ENCODE measurements at places on chromosomes 5 and 9.
A peak's percentile ranks its signal among the peaks of the same experiment; 100 is the strongest.

- no peak for DNase-seq
Observed at GRCh38 chr5:76384705-76385104, 18.4 kb upstream of the IQGAP2 start.

GRCh38 chr9:34636791-34637355 lies 714 bp downstream of the SIGMAR1 start:
- peak; percentile 25 for DNase-seq

GRCh38 chr5:10157085-10157669 lies 92.5 kb downstream of the ATPSCKMT start:
- no peak for DNase-seq

DNA sequence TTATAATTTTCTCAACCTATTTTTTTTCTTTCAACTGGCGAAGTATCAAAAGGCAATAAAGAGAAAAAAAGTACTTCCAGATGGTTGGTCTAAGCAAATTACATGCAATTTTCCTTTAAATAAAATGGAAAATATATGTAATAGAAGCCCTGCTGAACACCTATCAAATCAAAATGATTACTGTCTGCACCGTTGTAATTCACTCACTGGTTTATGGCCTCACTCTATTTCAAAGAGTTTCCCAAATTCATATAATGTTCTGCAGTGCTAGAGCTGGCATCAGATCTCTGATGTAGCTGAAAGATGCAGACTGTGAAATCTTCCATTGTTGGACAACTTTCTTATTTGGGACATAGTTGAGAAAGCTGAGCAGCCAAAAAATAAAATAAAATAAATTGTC lies 130.3 kb downstream of the SEMA5A start:
- DNase-seq, result no peak

GRCh38 chr5:128512894-128513293 lies 25.2 kb downstream of the FBN2 start:
- DNase-seq, result no peak

- no peak for DNase-seq
Observed at GRCh38 chr5:33934176-33934575, 2.0 kb upstream of the RXFP3 start.

DNA sequence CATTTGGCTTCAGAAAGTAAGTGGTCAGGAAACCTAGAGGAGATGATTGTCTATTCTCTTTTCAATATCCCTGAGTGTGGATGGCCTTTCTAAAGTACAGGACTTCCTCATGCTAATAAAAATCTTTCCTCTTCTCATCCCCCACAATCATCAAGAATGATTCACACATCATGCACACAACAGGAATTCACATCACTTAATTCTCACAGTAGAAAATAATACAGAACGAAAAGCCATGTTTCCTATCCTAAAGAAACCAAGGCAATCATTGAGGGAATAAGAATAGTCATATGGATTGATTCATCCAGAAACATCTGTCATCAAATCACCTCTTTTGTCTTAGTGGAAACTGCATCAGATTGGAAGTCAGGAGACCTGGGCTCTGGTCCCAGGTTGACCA lies 203.1 kb upstream of the PIK3R1 start:
- DNase-seq, result no peak

DNA sequence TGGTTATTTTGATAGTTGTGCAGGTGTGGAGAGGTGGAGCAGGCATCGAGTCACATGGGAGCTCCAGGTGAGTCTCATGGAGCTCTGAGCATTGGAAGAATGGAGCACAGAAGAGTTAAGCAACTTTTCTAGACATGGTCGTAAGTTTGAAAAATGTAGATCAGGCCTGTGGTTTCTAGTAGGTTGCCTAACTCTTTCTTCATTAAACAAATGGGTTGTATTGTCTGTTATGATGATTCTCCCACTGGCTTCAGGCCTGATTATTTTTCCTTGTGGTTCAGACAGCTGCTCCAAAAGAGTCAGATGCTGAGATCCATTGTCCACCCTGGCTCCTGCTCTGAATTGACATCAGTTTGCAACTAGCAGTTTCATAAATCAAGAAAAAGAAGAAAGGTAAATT lies 80.3 kb upstream of the RPS23 start:
- no peak for DNase-seq

DNA sequence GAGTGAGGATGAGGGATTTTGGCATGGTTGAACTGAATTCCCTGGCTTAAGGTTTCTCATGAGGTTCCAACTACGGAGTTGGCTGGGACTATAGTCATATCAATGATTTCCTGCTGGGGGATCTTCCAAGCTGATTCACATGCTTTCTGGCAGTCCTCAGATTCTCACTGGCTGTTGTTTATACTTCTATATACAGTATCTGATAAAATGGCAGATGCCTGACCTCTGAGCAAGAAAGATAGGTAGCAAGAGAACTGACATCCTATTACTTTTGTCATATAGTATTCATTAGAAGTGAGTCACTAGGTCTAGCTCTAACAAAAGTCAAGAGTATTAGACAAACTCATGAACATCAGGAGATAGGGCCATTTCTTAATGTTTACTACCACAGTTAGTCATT lies 440.9 kb upstream of the EDIL3 start:
- no peak for DNase-seq

DNA sequence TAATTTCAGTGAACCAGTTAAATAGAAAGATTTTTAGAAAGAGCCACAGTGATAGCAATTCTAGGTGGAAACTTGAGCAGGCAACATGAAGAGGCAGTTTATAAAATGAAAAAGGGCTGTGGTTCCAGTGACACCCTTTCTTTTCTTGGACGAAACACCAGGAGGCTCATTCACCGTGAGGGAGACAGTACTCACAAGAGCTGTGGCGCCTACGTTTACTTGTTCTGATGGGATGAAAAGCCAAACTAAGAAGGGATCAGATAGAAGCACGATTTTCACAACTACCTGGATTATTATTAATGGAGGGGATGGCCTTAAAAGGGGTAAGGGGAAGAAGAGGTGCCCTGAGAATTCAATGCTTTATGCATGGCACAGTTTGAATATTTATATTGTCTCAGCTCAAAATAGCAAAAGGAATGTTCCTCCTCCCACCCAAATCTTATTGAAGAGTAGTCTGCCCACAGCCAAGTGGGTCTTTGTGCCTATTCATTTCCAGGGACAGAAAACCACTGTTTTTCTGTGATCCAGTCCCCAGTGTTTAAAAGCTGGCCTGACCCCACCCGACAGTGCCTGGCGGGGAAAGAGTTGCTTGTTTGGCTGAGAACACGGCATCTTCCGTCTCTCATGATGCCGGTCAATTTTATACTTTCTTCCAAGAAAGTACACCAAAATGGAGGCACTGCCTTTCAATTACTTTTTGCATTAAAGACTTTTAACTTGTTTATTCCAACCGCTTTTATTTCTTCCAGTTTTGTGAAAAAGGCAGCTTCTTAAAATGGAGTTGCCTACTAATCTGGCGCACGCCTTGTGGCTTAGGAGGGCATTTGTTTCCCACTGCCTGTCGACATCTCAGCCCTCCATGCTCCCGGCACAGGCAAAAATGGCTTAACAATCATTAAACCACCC lies 51.9 kb downstream of the HABP4 start:
- DNase-seq, result no peak

DNA sequence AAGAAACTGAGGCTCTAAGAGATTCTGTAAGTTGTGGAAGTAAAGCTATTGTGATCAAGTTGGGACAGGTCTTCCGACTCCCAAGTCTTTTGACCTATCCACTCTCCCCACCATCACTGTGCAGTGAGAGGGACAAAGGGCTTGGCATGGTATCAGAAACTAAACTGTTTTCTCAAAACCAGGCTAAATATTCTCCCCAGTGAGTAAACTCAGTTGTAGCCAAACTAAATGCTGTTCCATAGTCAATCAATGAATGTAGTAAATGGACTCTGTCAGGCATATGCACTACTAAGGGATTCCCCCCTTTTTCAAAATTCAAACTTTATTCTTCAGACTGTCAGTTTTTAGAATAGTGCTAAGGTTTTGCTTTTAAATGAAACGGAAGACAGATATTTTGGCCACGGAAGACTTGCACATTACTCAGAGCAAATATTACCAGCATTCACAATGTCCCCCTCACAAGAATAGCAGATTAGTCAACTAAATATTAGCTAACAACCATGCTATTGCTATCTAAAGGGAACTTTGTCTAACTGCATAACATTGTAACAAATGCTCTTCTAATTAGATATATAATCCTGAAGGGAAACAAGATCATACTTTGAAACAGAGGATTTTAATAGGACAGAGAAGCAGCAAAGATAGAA lies 7.1 kb downstream of the PRKAA1 start:
- DNase-seq, result no peak

DNA sequence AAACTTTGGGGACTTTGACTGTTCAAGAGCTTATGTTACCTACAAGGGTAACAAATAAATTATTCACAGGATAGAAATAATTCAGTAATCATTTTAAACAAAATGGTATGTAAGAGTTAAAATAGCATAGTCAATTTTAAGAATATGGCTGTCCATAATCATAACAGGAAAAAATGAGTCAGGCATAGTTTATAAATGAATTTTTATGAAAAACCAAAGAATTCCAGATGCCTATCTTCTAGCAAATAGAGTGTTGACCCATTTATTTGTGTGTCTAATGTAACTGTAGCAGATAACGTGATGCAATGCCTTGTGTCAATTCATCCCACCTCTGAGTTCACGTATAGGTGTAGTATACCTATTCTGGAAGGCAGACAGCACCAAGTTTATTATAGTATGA lies 169.7 kb upstream of the CDH9 start:
- no peak for DNase-seq

DNA sequence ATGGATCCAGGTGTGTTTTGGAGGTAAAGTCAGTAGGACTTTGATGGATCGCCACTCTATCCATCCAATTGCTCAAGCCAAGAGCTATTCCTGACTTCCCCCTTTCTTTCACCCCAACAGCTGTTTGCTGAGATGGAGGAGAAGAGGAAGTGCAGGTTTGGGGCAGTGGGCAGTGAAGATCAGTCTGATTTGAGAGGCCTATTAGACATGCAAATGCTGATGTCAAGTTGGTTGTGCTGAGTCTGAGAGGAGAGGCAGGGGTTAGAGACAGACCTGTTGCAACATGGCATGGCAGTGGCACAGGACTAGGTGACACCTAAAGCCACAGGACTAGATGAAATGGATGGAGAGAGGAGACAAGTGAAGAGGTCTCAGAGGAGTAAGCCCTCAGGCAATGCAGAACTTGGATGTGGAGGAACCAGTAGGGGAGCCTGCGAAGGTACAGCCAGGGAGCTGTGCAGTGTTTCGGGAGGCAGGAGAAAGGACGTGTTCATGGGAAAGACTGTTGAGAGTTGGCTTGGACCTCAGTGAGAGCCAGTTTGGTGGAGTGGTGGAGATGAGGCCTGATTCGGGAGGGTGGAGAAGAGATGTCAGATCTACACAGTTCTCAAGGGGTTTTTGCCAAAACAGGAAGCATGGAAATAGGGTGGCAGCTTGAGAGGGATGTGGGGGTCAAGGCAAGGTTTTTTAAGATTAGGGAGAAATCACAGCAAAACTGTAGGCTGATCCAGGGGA lies 175.0 kb downstream of the MACROH2A1 start:
- DNase-seq, result no peak

DNA sequence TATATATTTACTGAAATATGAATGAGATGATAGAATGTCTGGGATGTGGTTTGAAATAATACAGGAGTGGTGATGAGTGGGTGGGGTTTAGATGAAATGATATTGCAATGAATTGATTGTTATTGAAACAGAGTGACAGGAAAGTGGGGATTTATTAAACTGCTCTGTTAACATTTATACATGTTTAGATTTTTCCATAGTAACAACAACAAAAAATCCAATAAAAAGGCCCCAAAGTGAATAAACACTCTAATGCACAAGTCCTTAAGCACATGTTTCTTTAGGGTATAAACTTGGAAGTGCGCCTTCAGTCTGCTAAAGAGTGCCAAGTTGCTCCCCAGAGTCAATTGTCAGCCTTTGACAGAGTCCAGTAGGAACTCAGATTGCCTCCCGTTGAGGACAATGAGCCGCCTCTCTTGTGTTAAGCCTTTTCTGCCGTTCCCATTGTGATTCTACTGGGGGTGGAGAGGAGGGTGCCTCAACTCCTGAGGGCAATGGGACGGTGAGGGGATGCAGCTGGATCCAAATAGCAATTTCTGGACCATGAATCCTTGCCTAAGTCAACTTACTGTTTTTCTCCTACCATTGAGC lies 112.3 kb downstream of the SLC28A3 start:
- DNase-seq, result no peak
